Stimulated activated CD8-positive, alpha-beta memory T cell treated with anti-CD3 and anti-CD28 coated beads, Interleukin-4, amount 100 ng/mL, for 1 hour (primary cell): ENCODE measurements at places on chromosomes 11 and 22.

DNA sequence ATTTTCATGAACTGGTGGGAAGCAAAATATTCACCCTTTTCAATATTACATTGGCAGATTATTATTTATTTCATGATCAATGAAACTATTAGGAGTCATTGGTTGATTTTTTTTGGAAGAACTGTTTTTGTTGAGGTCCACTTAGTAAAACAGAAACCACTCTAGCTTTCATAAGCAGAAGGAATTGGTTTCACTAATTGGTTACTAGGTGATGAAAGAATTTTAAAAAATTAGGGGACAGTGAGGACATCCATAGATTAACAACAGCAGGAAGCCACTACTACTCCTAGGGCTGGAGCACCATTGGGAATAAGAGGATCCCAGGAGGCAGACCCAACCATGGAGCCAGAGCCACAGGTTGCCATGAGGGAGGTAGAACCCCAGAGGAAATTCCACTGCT is 74.4 kb upstream of the KCNA4 start:
- DNase-seq: no peak

DNA sequence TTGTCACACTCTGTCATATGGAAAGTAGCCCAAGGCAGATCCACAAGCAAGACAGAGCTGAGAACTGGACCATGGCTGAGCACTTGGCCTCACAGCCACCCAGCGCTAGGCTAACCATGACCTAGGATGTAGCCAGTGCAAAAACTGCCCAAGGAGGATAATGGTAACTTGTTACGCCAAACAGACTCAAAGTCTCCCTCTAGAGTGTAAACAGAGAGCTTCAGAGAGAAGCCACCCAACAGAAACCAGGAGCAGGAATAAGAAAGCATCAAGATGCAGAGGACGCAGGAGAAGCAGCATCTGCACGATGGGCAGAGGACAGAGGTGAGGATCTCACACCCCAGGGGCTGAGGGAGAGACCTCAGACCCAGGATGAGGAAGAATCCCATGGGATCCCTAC is 97.9 kb downstream of the RCN1 start:
- no peak for DNase-seq

DNA sequence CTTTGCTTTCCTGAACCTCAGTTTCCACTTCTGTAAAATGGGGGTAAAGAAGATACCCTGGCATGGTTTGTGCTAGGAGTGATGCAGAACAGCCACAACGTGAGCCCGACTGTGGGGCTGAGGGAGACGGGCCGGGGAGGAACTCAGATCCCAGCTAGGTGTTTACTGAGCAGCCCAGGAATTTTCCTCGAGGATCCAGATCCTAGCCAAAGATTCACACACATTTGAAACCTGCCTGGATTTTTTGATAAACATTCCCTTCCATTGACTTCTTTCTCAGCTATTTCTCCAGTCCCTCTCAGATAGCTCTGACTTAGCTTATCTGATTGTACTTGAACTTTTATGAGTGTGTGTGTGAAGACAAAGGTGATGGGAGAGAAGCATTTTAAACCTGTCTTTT is 98.0 kb downstream of the KIAA1671 start:
- DNase-seq: no peak

DNA sequence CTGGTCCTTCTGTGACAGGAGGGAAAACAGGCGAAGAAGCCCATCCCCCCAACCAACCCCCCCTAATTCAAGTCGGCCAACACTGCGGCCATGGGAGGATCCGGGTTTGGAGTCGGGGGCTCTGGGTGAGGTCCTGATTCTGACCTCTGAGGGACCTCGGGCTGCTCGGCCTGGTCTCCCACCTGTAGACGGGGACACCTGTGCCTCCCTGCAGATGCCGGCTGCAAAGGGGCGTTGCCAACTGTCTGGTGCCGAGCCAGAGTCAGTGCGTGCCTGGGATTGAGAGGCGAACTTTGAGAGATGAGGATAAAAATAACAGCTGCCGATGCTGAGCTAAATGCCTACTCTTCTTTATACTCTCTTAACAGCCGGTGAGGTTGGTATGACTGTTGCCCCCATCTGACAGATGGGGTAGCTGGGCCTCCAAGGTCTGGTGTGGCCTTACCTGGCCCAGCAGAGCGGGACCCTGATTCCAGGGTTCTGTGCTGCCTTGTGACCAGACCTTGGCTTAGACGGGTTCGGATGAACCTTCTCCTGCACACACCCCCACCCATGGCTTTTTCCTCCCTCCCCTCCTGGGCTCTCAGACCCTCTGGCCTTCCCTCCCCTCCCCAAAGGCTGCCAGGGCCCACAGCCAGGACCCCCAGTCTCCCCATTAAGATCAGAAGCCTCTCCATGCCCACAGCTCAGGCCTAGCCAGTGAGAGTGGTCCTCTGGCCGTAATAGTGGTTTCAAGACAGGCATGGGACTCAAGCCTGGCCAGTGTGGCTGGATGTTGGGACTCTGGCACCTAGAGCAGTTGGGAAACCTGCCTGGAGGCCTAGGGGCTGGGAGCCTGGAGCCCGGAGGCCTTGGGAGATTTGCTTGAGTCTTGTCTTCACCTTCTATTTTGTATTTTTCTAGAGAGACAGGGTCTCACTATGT is 41.7 kb downstream of the KCNJ4 start:
- no peak for DNase-seq

GRCh38 chr11:1202154-1202775 is 20.6 kb upstream of the MUC5B start:
- DNase-seq: no peak
